ENCODE measurements at places on chromosomes 12 and 14. TPM values are rescaled to one million over a fixed set of nuclear protein-coding genes. Genes with fewer than 3 reads are reported as not detected.

GRCh38 chr12:57759360-57759980 lies 4.6 kb downstream of the MARCHF9 start:
- no peak overlapping the region for H3K27ac ChIP-seq
- H3K36me3 ChIP-seq = no peaks in the 10 kb centered on the region
- no peaks in the 10 kb centered on the region for H3K27me3 ChIP-seq
- no peak overlapping the region for H3K4me3 ChIP-seq
- no peak for DNase-seq

GRCh38 chr12:6833189-6833890 lies 5.1 kb downstream of the P3H3 start:
- H3K4me3 ChIP-seq = no peak overlapping the region
- H3K27ac ChIP-seq = no peak overlapping the region
- H3K36me3 ChIP-seq = peaks cover 72% of the 10 kb centered on the region
- DNase-seq = no peak
- H3K4me1 ChIP-seq = no peaks in the 10 kb centered on the region

DNA sequence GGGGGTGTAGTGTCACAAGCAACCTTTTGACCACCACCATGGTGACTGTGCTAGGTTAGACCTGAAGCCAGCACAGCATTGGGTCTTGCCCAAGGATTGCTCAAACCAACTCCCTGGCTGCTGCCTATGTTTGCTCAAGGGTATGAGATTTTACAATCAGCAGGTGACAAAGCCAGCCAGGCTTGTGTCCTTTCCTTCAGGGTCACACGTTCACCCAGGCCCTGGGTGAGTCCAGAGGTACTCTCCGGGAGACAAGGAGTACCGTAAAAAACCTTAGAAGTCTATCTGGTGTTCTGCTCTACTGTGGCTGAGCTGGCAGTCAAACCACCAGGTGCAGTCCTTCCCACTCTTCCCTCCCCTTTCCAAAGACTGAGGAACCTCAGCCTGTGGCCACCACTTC lies 238.9 kb upstream of the MIS18BP1 start:
- H3K27me3 ChIP-seq = no peaks in the 10 kb centered on the region
- H3K4me3 ChIP-seq = no peak overlapping the region
- no peak for DNase-seq
- no peaks in the 10 kb centered on the region for H3K36me3 ChIP-seq
- H3K27ac ChIP-seq = no peak overlapping the region

- DNase-seq = no peak
- no peak overlapping the region for H3K27ac ChIP-seq
- no peak overlapping the region for H3K4me3 ChIP-seq
- H3K36me3 ChIP-seq = no peaks in the 10 kb centered on the region
- H3K4me1 ChIP-seq = no peaks in the 10 kb centered on the region
These were observed 611.2 kb downstream of the RPS29 start for GRCh38 chr14:48974994-48975393.

DNA sequence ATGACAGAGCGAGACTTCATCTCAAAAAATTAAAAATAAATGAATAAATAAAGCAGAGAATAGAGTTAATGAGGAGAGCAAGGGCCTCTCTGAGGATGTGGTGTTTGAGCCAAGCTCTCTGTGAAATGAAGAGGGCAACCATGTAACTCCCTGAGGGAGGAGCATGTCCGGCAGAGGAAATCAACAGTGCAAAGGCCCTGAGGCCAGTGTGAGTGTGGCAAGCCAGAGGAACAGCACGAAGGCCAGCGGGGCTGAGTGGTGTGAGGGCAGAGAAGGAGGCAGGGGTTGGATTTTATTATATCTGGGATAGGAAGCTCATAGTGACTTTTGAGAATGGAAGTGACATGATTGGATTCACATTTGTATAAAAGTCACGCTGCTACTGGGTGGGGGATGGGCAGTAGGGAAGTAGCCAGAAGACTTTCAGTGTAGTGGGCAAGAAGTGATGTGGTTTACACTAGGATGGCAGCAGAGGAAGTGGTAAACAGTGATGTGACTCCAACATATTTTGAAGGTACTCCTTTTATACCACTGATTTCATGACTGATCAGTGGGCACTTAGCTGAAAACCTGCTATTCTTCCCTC lies 10.3 kb upstream of the LRP1-AS start:
- H3K4me3 ChIP-seq = no peak overlapping the region
- peaks cover 81% of the 10 kb centered on the region for H3K4me1 ChIP-seq
- no peak for DNase-seq
- peak overlapping the region; percentile 76 for H3K27ac ChIP-seq
- peaks cover 90% of the 10 kb centered on the region for H3K36me3 ChIP-seq
- no peaks in the 10 kb centered on the region for H3K27me3 ChIP-seq

- H3K4me3 ChIP-seq = no peak overlapping the region
- no peak for DNase-seq
- H3K27me3 ChIP-seq = no peaks in the 10 kb centered on the region
These were observed 28.1 kb downstream of the CAPRIN2 start for GRCh38 chr12:30726647-30727046.

GRCh38 chr12:49956663-49957569 lies 4.8 kb upstream of the AQP5 start:
- H3K4me1 ChIP-seq = no peaks in the 10 kb centered on the region
- no peak for DNase-seq
- no peak overlapping the region for H3K4me3 ChIP-seq
- no peaks in the 10 kb centered on the region for H3K36me3 ChIP-seq
- H3K27ac ChIP-seq = no peak overlapping the region

- H3K36me3 ChIP-seq = peaks cover 5% of the 10 kb centered on the region
- H3K27ac ChIP-seq = no peak overlapping the region
- H3K4me1 ChIP-seq = no peaks in the 10 kb centered on the region
- DNase-seq = no peak
- H3K27me3 ChIP-seq = no peaks in the 10 kb centered on the region
These were observed 72.2 kb downstream of the EP400 start for GRCh38 chr12:132021965-132022364.

- no peak for DNase-seq
- no peak overlapping the region for H3K4me3 ChIP-seq
- H3K27me3 ChIP-seq = no peaks in the 10 kb centered on the region
- peaks cover 17% of the 10 kb centered on the region for H3K36me3 ChIP-seq
These were observed 1.6 kb downstream of the CBLN3 start for GRCh38 chr14:24427537-24428508.

GRCh38 chr12:94930216-94930654 lies 73.3 kb downstream of the NDUFA12 start:
- H3K36me3 ChIP-seq = no peaks in the 10 kb centered on the region
- H3K27ac ChIP-seq = no peak overlapping the region
- H3K4me1 ChIP-seq = no peaks in the 10 kb centered on the region
- H3K27me3 ChIP-seq = no peaks in the 10 kb centered on the region

FAM181A gene
- not detected for total RNA-seq

WNT5B gene
- total RNA-seq = 34.1 TPM

IRAK3 gene
- total RNA-seq = 34.5 TPM

TGFB3 gene
- 3.1 TPM for total RNA-seq
